ENCODE measurements at places on chromosomes 7 and 10.

- no peak for DNase-seq
Observed at GRCh38 chr7:47325337-47325736, 256.6 kb downstream of the TNS3 start.

GRCh38 chr10:124739986-124740368 lies 4.2 kb downstream of the FAM53B start:
- DNase-seq = no peak

DNA sequence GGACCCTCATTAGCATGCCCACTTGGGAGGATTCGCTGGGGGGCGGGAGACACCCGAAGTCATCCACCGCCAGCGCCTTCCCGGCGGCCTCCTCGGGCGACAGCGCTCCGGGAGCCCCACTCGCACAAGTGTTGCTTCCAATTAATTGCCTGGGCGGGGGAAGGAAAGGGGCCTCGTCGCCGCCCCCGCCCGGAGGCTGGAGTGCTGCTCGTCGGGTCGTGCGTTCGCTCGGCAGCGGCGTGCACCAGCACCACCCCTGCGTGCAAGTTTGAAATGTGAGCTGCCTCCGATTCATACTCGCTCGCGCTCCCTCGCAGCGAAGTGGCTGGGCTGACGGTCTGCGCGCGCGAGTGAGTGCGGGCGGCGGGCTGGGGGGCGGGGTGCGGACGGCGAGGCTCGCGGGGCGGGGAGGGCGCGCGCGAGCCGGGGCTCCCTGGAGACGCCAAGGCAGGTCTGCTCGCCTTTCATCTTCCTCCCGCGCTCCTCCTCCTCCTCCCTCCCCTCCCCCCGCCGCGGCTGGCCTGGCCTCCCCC lies 104.6 kb upstream of the PPIF start:
- DNase-seq = peak; percentile 81

DNA sequence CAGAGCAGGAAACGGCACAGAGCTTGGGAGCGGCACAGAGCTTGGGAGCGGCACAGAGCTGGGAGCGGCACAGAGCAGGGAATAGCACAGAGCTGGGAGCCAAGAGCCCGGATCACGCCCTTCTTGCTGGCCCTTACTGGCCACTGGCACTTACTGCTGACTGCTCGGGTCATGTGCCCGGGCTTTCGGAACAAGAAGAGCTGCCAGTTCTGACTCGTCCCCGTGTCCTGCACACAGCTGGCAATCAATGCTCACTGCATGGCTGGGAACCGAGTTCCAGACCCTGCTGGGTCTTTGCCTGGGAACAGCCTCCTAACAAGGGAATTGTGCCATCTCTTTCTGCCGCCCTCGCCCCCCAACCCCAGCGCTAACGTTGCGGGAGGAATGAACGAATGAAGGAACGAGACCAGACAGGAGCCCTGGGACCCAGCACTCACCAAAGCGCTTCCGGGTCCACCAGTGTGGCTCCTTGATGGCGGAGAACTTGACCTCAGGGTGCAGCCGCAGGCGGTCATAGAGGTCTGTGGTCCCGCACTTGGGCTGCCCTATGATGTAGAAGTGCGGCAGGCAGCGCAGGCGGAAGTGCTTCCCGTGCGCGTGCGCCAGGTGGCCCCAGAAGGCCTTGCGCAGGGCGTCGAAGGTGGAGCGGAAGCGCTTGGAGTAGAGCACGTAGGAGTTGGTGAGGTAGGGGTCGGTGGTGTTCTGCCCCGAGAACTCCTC lies 49.1 kb downstream of the CHST15 start:
- no peak for DNase-seq

- no peak for DNase-seq
Observed at GRCh38 chr7:4607311-4607729, 74.8 kb upstream of the FOXK1 start.

- DNase-seq = no peak
Observed at GRCh38 chr7:117565226-117565625, 85.4 kb downstream of the CFTR start.

GRCh38 chr7:105009667-105010503 lies 4.1 kb upstream of the KMT2E start:
- peak; percentile 33 for DNase-seq

DNA sequence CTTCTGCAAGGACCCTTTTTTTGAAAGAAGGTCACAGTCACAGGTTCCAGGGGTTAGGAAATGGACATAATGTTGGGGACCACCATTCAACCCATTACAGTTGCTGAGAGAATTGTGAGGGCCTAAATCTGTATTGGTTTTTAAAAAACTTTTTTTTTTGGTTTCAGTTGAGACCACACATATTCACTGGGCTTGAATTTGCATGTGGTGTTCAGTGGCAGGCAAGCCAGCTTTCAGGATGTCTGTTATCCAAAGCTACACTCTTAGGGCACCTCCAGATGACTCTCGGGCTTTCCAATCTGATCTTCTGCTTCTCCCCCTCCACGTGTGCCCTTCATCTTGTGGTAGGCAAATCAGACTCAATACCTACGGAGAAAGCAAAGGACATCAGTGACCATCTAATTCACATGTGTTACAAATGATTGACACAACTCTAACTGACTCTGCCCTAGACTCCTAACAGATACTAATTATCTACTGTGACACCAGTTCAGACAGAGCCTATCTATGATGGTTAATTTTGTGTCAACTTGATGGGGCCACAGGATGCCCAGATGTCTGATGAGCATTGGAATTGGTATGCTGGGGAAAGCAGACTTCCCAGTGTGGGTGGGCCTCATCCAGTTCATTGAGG lies 93.3 kb upstream of the ELMO1 start:
- no peak for DNase-seq

DNA sequence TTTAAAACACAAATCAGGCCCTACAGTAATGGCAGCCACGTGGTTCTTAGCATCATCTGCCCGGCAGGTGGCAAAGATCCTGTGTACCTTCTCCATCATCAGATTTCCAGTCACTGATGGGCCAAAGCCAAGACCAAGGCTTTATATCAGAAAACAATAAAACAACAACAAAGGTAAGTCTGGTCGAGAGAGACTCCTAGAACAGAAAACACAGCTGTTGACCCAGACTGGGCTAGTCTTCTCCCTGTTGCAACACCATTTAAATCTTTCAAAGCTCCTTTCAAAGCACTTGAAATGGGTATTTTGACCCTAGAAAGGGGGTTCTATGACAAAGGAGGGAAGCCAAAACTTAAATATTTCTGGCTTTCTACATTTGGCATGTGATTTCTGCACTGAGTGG lies 285.6 kb downstream of the IPMK start:
- DNase-seq = no peak

- DNase-seq = no peak
Observed at GRCh38 chr10:44961931-44962750, 2.5 kb downstream of the RASSF4 start.

GRCh38 chr7:124801330-124801895 lies 35.8 kb upstream of the GPR37 start:
- DNase-seq = no peak

GRCh38 chr7:66237906-66238772 lies 33.0 kb downstream of the TPST1 start:
- DNase-seq = no peak

DNA sequence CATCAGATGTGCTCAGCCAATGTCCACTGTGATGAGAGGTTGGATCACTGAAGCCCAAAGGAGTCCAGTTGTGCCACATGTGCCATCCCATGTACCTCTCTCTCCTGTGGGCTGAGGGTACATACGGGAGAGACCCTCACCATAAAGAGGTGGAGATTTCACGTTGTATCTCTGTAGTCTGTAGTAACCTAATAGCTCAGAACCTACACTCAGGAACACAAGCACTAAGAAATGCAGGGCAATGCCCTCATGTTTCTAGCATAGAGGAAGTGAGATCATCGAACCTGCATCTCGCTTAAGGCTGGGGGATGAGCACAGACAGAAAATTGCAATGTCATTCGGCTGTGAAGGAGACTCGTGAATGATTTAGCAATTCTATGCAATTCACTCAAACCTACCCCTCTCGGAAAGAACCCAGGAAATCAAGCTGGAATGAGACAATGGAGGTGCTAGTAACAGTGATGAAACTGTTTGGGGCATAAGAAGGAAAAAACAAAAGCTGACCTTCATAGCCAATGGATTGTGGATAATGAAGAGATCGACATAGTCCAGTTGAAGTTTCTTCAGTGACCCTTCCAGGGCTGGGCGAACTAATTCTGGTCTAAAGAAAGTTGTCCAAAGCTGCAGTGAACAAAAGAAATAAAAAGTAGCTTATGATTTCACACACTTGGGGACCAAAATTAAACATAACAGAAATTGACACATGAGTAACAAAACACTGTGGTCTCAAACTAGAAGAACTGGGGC lies 80.3 kb upstream of the UCN3 start:
- no peak for DNase-seq

- no peak for DNase-seq
Observed at GRCh38 chr10:74078037-74078436, 72.6 kb downstream of the AP3M1 start.

- no peak for DNase-seq
Observed at GRCh38 chr10:77380191-77380590, 257.4 kb downstream of the KCNMA1 start.

DNA sequence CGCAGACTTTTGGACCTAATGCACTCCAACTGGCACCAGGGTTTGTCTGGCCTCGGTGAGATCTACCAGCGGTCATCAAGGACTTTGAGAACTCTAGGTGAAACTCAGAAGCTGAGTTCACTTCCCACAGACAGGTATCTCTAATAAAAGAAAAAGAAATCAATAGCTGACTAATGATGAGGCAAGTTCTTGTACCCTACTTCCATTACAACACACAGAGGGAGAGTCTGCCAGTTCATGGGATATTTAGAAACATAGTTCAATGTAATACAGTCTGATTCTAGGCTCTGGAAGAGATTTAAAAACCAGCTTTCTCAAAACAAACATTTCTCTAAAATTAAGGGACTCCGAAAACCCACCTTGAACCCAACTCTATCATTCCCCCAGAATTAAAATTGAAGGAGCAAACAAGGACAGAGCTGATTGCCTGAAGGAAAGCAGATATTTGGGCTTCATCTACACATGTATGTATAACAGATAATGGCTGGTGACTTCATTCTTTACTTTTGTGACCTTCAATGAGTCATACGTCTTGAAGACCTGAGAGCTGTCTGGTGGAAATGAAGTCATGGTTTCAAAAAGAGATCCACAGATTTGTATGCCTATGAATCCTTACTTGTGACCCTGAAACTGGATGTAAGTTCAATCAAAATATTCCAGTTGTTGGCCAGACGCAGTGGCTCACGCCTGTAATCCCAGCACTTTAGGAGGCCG lies 2.7 kb upstream of the PNLIPRP1 start:
- DNase-seq = no peak

DNA sequence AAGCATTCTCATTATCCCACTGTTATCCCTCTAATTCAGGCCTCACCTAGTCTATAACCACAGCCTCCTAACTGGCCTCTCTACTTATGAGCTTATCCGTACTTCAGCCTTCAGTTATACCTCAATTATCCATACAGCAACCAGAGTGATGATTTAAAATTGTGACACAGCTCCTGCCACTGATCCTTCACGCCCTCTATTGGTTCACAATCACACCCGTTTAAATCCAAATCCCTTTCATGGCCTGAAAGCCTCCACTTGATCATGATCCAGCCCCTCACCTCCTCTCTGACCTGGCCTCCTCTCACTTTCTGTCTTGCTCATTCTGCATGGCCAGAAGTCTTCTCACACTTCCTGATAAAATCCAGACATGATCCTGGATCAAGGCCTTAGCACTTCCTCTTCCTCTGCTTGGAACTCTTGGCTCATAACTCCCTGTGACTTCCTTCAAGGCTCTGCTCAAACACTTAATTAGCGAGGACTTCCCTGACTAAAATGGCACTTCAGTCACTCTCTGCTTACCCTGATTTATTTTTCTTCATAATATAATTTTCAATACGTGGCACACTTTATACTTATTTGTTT lies 19.0 kb upstream of the TMEM26 start:
- DNase-seq = no peak

DNA sequence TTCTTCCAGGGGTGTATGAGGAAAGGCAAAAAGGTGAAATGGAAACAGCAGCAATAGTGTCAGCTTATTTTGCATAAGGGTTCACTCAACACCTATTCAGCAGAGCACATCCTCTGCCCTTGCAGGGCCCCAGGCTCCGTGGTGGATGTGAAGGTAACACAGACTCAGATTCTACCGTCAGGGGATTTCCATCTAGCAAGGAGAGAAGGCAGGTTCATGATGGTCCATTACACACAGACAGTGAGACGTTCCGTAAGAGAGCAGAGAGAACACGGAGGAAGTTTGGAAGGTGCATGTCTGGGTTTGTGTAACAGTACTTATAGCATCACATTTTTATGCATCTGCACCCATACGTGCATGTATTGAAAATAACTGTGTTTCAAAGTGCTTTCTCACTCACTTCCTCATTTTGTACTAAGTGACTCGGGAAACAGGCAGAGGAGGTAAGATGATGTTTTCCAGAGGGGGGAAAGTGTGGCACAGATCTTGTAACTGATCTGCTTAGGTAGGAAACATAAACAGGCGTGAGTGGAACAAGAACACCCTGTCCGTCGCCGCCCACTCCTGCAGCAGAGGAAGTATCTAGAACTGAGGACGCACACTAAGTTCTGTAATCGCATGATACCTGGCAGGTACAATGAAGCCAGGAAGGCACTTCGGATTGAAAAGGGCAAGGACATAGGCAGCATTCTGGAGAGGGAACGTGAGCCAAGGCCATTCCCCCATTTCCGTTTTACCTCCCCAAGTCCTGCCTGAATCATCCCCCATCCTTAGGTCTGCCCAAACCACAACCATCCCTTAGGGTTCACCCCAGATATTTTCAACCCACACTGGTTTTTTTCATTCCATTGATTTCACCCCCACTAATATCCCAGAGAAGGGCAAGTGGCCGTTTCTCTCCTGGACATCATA lies 1.0 kb upstream of the ENO4 start:
- no peak for DNase-seq

DNA sequence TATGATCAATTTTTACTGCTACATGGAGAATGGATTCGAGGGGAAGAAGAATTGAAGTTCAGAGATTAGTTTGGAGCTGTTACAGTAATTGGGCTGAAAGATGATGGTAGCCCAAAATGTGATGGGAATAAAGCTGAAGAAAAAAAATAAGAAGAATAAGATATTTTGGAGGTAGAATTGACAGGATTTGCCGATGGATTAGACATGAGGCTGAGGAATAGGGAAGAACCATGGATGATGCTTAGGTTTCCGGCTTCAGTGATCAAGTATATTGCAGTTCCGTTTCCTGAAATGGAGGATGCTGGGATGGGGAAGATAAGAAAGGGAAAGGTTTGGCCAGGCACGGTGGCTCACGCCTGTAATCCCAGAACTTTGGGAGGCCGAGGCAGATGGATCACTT lies 38.9 kb upstream of the FHIP2A start:
- DNase-seq = no peak

- DNase-seq = no peak
Observed at GRCh38 chr10:78194539-78195402, 161.1 kb downstream of the RPS24 start.

DNA sequence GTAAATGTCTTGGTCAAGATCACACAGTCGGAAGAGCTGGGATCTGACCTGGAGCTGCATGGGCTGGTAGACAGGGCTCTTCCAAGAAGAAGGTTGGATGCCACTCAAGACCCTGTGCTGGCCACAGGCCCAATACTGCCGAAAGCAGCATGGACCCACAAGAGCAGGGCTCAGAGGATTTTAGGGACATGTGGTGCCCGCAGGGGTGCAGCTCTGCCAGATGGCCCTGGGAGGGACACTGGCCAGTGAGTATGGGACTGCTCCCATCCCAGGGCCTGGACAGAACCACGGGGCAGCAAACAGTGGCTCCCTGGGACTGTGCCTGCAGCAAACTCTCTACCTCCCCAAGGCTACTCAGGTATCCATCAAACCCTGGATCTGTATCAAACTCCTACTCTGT lies 12.4 kb downstream of the MAT1A start:
- no peak for DNase-seq
